Hypothalamus (tissue), 51 donors: ENCODE measurements at places on chromosomes 6 and 20.

- no peak for DNase-seq
Measured at GRCh38 chr6:162230147-162230752, 497.3 kb downstream of the PRKN start.

DNA sequence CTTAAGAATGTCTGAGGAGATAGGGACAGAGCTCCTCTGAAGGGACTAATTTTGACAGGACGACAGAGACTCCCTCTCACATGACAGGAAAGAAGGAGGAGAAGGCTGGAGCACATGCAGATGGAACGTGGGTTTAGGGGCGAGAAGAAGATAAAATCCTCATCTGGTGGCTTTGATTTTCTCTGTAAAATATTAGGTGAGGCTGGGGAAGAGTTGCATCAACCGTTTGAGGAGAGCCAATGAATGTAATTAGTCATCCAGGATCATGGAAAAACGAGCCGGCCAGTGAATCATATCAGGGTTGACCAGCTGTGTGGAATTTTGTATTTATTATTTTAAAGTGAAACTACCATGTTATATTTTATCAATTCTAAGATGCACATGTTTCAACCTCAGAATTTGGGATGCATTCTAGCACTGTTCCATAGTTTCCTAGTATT is 46.9 kb upstream of the ADGRF4 start:
- DNase-seq, result no peak

DNA sequence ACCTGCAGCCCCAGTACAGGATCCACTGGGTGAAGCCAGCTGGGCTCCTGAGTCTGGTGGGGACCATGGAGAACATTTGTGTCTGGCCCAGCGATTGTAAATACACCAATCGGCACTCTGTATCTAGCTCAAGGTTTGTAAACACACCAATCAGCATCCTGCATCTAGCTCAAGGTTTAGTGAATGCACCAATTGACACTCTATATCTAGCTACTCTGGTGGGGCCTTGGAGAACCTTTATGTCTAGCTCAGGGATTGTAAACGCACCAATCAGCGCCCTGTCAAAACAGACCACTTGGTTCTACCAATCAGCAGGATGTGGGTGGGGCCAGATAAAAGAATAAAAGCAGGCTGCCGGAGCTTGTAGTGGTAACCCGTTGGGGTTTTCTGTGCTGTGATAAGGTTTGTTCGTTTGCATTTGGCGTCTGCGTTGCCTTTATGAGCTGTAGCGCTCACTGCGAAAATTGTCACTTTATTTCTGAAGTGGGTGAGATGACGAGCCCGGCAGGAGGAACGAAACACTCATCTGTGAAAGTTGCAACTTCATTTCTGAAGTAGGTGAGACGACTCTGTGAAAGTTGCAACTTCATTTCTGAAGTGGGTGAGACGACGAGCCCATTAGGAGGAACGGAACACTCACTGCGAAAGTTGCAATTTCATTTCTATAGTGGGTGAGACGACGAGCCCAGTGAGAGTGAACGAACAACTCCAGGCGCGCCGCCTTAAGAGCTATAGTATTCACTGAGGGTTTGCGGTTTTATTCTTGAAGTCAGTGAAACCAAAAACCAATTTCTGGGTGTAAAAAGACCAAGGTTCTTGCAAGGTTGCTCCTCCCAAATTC is 31.1 kb downstream of the SERPINB6 start:
- no peak for DNase-seq

DNA sequence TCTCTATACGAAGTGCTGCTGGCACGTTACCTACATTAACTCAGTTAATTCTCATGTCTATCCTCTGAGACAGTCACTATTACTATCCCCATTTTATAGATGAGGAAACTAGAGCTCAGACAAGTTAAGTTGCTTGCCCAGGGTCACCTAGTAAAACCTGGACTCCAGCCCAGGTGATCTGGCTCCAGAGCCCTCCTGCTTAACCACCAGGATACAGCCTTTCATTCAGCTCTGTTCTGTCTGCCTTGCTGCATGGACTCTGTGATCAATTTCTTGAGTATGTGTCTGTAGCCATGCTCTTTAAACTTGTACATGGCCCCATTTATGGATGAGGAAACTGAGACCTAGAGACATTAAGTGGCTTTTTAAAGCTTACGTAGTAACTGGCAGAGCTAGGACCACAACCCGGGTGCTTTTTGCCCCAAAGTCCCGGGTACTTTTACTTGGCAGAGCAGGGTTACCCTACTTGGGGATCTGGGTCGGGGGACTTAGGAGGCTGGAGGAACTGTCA is 4.7 kb downstream of the CDKN1A start:
- no peak for DNase-seq

GRCh38 chr6:36222924-36223323 is 26.4 kb downstream of the BRPF3 start:
- no peak for DNase-seq

- DNase-seq, result no peak
Measured at GRCh38 chr6:14339711-14340584, 222.4 kb downstream of the CD83 start.

DNA sequence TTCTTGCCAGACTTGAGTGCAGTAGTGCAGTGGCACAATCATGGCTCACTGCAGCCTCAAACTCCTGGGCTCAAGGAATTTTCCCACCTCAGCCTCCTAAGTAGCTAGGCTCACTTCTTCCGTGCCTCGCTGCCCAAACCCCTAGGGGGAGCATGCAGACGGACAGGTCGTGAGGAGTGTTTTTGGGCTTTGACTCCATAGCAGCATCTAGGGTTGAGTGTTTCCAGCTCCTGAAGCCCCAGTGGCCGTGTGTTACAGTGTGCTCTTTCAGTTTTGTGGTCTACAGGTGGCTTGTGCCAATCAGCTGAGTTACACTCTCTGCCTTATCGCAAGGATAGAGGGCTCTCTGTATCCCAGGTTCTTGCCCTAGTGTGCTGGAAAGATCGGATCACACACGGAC is 33.4 kb downstream of the NCOA3 start:
- DNase-seq, result no peak

GRCh38 chr20:18144541-18145099 is 7.0 kb downstream of the KAT14 start:
- DNase-seq, result no peak
